Left cardiac atrium (tissue), 4 donors: ENCODE measurements at places on chromosomes 2 and 18. TPM values are rescaled to one million over a fixed set of nuclear protein-coding genes. Genes with fewer than 3 reads are reported as not detected.

DNA sequence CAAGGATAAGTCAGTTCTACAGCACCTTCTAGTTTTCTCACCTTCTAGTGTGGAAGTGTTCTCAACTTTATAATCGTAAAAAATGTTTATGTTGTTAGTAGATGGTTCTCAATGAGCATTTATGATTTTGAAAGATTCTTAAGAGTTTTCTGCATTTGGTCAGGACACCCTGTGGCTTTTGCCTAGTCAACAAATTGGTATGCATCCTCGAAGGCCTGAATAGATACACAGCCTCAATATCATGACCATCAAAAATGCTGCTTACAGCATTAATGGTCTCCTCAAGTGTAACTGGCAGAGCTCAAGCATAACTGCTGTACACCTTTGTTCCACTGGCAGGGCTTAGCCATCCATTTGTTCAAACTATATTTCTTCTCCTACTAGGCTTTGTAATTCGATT lies 96.7 kb downstream of the CRACDL start:
- DNase-seq: no peak

DNA sequence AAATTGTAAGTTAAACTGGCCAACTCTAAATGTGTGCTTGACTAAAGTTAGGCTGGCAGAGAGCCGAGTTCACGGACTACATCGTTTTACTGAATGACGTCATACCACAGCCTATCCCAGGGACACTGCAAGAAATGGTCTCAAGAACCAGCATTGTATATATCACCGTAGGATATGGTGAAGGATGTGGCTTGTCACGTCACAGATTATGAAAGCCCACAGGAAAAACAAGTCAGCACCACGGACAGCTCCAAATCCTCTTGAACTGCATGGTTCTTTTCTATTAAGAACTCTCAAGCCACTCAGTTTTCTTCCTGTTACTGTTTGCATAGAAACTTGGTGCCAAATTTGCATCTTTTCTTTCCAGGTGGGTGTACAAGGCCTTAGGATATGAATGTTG lies 85.1 kb upstream of the ACAA2 start:
- peak; percentile 57 for DNase-seq

- peak; percentile 45 for DNase-seq
Measured at GRCh38 chr18:11851806-11852337, 659 bp downstream of the CHMP1B start.

Gene RBKS
- 3.3 TPM for total RNA-seq

DNA sequence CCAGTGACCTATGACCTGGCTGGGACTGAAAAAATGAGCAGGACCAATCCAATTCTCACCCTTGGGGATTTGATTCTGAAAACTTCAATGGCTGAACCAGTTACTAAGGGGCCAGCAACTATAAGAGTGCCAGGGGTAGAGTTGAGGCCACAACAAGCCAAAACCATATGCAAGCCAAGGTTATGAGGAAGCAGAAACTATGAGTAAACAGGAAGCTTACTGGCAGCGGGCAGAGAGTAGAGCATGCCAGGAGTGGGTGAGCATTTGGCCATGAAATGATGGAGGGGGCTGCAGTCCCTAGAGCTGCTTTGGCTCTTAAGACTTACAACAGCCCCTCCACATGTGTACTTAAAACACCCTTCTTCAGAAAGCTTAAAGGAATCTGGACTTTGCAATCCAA lies 82.4 kb downstream of the RBMS1 start:
- no peak for DNase-seq

GRCh38 chr2:53036196-53036595 lies 731.4 kb upstream of the CHAC2 start:
- no peak for DNase-seq

Gene PJVK
- 1.4 TPM for total RNA-seq

DNA sequence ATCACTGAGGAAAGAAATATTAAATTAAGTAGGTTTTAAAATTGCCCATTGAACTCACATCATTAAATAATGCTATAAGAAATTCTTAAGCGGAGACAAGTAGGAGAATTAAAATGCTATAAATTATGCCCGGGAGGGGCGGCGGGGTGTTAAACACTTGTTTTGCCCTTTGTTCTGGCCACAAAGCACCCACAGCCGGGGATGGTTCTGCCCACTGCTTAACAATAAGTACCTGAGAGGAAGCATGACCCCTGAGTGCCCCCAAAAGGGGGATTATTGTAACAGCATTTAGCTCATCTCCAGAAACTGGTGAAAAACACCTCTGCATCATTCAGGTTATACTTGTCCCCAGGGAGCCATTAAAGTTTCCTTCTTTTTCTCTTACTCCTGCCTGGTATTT lies 332.7 kb upstream of the POU3F3 start:
- no peak for DNase-seq
